ENCODE measurements at places on chromosomes 12 and 14.

GRCh38 chr12:115763982-115764621, 513.4 kb downstream of the MED13L start:
- DNase-seq = no peak

DNA sequence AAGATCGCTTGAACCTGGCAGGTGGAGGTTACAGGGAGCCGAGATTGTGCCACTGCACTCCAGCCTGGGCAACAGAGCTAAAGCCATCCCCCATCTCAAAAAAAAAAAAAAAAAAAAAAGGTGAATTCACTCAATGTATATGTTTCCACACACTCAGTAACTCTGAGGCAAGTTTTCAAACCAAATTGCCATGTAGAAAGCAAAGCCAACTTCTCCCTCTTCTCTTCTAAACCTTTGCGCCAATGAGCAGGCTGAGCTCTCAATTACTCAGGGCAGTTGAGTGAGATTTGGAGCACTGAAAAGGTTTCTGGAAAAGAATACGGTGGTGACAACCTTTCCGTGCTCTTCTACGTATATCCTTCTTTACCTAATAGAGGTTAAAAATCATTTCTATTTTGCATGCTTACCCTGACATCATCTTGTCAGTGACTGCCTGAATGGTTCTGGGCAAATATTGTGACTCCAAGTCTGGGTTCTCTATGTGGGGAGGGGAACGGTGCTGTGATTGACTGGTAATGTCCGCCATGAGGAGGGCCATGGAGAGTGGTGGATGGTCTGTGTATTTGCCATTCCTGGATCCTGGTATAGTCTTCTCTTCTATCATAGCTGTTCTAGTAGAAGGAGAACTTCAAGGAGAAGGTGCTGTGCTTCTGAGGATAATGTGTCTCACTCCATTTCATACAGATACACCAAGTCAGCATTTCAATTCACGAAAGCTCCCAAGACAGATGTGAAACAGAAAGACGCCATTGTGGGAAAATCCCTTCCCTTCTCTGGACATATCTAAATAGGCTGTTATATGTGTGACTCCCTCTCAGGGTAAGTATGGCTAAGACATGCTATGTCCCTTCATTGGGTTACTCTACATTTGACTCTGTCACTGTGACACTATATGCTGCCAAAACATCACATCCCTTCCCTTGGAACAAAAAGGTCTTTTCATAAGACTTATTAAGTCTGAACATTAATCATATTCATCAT, 46.2 kb upstream of the MED13L start:
- no peak for DNase-seq

GRCh38 chr12:123734268-123734667, 22.1 kb downstream of the ATP6V0A2 start:
- DNase-seq = no peak

DNA sequence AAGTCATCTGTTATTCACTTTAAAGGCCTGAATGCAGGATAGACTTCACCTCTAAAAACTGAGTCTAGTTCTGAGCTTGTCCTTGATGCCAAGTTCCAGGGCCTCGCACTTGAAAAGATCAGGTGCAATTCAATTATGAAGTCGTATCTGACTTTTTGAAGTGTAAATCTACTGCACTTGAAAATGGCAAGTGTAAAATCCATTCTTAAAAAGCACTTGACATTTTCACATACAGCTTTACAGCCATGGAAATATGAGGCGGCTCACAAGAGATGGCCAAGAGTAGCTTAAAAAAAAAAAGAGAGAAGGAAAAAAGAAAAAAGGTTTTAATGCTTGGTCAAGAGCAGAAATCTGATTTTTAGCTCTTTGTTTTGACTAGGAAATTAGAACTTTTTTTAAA, 172.5 kb downstream of the GXYLT1 start:
- DNase-seq = no peak

DNA sequence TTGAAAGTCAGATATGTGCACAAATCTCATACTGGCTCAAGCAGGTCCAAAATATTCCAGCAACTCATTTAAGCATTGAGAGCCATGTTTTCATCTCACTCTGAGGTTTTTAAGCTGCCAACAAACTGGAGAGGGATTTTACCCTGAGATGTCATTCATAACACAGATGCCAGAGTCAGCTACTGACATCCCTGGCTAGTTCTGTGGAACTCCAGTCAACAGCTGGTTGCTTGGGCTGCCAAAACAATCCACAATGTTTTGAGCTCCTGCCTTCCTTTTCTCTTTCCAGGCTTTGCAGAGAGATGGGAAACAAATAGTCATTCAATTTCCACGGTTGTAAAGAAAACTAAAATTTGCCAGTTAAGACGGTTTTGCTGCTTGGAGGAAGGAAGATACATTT, 621.2 kb upstream of the FBXO33 start:
- no peak for DNase-seq

DNA sequence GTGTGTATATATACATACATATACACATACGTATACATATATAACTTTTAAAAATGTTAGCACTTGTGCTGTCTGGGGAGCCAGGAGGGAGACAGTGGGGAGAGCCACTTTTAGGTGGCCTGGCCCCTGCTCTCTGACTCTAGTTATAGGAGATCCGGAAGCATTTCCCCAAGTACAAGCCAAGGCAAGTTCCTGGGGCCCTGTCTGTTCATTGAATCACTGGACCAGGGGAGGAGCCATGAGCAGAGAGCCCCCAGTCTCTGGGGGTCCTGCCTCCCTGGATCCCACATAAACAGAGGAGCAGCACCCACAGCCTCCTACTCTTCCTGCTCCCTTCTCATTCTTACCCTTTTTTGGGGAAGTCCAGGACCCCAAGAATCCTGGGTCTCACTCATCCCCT, 45.4 kb upstream of the TMED10 start:
- DNase-seq = no peak

DNA sequence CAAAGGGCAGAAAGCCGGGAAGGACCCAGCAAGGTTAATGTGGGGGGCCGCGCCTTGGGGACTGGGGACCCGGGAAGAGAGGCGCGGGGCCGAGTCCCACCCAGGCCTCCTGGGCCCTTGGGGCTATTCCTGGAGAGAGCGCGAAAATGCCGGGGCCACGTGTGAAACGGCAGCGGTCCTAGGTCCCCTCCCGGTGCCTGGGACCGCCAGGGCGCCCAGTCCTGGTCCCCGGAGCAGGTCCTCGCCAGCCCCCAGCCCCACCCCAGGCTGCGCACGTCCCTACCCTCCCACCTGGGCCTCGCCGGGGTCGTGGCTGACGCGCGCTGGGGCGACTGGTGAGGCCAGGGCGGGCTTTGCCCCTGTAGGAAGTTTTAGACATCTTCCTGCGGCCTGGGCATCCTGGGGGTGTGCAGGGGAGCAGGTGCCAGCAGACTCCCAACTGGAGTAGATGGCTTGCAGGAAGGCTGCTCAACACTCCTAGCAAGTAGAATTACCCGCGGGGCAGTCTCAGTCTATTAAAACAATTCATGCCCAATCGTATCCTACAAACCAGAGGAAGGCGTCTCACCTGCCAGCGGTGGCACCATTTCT, 708 bp downstream of the FAR2 start:
- DNase-seq = no peak
